ENCODE measurements at places on chromosomes 1 and 21.
A peak's percentile ranks its signal among the peaks of the same experiment; 100 is the strongest.

GRCh38 chr1:39900662-39901463 is 854 bp downstream of the MYCL start:
- DNase-seq, result no peak

DNA sequence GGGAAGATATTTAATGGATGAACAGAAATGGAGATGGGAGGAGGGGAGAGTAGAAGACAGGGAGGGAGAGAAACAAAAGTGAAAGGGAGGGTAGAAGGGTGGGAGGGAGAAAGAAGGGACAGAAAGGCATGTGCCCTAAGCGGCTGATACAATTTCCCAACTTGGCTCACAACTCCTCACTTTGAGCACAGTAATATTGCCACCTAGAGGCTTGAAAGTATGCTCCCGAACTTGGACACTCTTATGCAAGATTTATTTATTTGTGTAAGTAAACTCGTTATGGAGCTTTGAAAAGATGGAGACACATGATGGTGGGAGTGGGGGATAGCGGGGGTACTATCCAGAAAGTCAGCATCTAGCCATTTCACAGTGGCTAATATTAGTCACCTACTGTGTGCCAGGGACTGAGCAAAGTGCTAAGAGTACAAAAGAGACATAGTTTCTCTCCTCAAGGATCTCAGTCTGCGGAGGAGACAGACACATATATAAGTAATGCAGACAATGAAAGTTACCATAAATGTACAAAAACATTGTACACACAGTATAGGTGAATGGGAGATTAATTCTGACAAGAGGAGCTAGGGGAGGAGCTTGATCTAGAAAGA is 189.7 kb downstream of the SEC16B start:
- DNase-seq, result peak; percentile 64

GRCh38 chr21:32599091-32599490 is 13.1 kb downstream of the CFAP298 start:
- no peak for DNase-seq

- no peak for DNase-seq
Observed at GRCh38 chr21:44617071-44617501, 5.2 kb downstream of the KRTAP10-8 start.

DNA sequence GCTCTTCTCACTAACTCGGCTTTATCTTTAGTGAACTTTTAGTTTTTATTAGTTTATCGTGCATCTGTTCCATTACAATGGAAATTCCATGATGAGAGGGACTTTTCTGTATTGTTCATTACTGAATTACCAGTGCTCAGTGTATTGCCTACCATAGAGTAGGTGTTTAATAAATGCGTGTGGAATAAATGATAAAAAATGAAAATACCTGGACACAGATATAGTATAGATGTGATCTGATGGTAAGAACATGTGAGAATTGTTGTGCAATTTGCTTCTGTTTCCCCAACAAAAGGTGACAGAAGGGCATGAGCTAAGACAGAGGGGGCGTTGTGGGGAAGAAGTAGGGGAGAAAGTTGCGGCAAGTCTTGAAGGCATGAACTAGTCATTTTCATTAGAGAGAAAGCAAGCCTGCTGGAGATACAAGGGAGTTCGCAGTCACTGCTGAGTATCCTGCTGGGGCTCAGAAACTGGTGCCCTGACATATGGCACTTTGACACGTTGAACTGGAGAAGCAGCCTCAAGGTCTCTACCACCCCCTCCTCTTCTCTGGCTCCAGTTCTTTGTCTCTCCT is 5.6 kb upstream of the COG2 start:
- DNase-seq, result no peak

- no peak for DNase-seq
Observed at GRCh38 chr1:6243053-6243834, 735 bp upstream of the HES3 start.

GRCh38 chr1:78617615-78618026 is 2.6 kb upstream of the IFI44L start:
- peak; percentile 88 for DNase-seq

GRCh38 chr1:211581526-211581925 is 2.6 kb upstream of the SLC30A1 start:
- DNase-seq, result peak; percentile 67

DNA sequence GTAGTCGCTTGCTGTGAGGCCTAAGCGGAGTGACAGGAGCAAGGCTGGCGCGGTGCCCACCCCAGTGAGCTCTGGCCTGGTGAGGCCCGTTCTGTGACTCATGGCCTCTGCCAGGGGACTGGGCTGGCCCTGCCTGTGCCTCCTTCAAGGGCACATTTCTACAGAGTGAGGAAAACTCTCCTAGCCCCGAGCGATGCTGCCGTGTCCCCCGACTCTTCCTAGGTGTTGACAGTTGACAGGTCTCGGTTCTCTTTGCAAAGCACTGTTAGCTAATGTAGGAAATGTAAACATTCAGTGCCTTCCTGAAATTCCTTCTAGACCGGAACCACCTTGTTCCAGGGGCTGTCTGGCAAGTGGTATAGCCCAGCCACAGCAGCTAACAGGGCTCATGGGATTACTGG is 43.9 kb downstream of the ABCG1 start:
- peak; percentile 3 for DNase-seq

GRCh38 chr1:214660900-214661299 is 57.9 kb downstream of the CENPF start:
- peak; percentile 90 for DNase-seq

DNA sequence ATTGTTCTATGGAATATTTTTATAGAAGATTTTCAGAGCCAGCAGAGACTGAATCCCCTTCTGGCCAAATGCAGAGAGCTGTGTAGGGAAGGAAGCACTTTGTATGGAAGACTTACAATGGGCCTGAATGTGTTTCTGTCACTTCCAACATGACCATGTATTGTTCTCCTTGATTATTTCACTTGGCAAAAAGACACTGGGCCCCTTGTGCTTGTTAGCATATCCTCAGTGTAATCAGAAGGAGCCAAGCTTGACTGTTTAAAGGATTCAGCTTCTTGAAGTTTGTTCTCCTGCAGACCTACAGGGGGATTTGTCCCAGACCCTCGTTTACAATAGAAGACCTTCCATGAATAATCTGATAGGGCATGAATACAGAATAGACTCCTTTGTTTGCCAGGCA is 48.1 kb upstream of the UBE2U start:
- no peak for DNase-seq

DNA sequence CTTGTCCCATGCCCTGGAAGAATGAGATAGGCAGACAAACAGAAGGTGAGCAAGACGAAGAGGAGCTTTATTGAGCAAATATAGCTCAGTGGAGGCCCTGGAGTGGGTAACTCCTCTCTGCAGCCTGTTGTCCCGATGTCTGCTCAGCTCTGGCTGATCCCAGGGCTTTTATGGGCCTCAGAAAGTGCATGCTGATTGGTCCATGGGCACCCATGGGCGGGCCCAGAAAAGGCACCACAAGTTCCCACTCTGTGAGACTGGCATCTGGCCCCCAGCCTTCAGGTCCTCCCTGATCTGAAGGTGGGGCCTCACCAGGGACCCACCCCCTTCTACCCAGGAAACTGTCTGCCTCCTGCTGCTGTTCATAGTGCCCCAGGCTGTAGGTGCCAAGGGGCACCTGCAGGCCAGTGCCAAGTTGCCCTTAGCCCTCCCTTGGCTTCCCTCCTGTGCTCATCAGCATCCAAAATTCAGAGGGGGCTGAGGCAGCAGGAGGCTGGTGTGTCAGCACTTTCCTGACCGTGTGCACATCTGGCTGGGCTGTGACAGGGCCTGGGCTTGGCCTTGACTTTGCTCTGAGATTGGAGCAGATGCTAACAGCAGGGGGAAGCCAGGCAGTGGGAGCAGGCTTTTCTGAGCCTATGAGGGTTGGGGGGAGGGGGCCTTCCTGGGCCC is 35.4 kb downstream of the ACTL8 start:
- no peak for DNase-seq

GRCh38 chr1:210558302-210558701 is 229.6 kb downstream of the HHAT start:
- no peak for DNase-seq

- DNase-seq, result no peak
Observed at GRCh38 chr1:202078241-202078640, 44.5 kb upstream of the GPR37L1 start.

DNA sequence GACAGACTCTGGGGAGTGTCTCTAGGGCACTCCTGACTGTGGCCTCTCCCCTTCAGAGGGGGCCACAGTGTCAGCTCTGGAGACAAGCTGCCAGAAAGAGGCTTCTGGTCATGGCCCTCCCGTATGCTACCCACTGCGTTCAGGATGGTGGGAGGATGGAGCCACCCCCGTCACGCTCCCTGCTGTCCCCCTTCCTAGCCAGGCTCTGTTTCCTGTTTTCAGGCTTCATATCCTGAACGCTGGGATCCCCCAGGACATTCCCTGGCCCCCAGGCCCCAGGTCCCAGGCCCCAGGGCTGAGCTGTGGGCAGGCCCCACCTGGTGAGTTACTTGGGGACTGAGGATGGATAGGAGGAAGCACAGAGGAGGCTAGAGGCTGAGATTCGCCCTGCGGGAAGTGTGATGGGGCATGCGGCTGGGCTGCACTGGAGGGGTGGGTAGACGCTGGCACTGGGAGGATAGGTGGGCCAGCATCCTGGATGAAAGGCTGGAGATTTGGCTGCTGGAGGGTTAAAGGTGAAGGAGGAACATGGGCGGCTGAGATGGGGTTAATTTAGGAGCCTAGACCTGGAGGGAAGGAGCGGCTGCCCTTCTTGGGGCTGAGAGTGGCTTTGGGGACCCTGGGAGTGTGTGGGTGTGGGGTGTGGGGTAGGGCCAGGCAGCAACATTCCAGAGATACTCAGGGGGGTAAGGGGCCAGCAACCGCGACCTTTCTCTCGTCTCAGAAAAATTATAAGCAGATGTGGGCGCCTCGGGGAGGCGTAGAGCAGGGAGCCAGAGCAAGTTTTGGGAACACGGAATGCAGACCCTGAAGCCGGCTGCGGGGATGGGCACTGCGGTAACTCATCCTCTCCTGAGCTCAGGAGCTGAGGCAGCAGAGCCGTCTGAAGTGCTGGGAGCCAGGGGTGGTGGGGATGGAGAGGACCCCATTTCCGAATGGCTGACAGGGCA is 8.7 kb downstream of the PEAR1 start:
- DNase-seq, result peak; percentile 86

- DNase-seq, result peak; percentile 71
Observed at GRCh38 chr1:238606896-238607295, 716.2 kb upstream of the ZP4 start.

- DNase-seq, result peak; percentile 85
Observed at GRCh38 chr1:940107-941014, 16.6 kb downstream of the SAMD11 start.

DNA sequence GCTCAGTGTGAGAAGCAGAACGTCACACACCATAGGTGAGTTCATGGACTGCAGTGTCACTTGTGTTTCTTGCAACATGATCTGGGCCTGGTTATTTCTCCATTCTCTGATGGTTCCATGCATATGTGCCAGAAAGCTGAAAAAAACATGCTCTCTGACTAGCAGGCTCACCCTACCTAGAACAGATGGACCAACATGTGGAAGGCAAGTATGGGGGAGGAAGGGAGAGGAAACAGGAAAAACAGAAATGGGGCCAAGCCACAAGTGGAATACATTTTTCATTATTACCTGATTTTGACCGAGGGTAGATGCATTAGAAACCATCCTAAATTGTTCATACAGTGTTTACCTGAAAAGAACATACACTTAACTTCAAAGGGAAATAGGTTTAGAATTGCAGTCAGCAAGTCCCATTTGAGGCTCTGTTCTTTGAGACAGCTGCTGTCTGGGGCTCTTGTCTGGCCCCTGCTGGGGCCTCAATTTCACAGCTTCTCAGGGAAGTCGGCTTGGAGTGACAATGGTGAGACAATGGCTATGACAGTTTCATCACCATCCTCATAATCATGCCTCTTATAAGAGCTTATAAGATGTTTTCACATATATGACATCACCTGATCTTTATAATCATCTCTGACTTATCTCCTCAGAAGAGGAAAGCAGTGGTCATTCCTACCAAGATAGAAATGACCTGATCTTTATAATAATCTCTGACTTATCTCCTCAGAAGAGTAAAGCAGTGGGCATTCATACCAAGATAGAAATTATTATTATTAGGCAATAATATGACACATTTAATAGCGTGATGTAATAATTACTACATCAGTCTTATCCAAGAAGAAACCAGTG is 327.3 kb downstream of the SIPA1L2 start:
- no peak for DNase-seq

- no peak for DNase-seq
Observed at GRCh38 chr1:197909384-197909783, 7.0 kb downstream of the C1orf53 start.

DNA sequence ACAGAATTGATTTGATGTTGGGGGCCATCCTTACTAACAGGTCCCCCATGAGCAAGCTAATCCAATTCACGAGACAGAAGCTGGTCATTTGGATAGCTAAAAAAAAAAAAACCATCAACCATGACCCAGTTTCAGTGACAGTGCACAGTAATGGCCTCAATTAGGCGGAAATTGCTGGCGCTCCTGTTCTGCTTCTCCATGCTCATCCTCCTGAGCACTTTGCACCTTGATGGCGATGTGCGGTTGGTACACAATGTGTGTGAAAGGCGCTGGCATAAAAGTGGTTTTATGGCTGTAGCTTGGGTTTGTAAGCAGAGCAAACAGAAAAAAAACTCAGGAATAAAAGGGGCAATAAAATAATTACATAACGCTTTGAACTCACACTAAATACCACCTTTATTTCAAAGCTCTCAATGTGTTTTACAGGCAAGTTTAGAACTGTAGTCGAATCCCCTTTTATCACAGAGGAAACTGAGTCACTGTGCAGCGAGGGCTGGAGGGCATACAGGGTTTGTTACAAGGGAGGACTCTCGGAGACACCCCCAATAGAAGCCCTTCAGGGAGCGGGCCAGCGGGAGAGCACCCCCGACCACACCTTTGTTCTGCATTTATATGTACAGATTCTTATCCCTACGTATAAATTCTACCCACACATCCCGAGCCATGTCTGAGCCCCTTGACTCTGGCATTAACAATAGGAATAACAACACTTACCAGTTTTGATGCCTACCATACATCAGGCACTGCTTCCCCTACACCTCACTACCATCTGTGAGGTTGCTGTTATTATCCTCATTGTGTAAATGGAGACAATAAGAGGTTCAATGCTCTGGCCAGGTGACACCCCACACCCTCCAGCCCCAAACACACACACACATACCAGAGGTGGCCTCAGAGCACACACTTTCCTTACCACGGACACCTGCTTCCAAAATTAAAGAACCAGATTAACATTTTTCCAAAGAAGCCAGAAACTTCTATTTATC is 213.5 kb upstream of the IRF2BP2 start:
- no peak for DNase-seq

DNA sequence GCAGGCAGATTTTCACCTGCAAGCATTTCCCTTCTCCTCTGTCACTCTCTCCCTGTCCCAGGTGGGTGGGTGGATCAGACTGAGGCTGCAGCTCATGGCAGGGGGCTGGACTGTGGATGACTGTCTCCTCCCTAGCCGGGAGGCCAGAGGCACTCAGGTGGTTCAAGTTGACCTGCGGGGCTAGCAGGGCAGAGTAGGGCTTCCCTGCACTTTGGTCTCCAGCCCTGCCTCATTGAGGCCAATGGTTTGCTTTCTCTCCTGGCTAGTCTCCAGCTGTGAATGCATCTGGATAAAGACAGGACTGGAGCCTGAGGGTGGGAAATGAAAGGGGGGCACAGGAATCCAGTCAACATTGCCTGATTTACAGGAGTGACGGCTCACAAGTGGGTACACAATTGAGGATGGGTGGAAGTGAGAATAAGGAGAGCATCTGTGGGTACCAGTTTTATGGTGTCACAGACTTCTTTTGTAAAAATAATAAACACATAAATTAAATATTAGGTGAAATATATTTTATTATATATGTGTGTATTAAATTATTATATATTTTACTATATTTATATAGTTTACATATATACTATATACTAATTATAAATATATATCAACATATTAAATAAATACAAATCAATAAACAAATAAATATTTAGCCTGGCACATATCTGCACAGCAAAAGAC is 25.6 kb downstream of the RUNX1 start:
- no peak for DNase-seq

Measured in fibroblast of upper back skin (primary cell).